ENCODE measurements at places on chromosomes 6 and 20.

GRCh38 chr6:30727920-30728553 is 7.9 kb downstream of the TUBB start:
- DNase-seq: no peak

DNA sequence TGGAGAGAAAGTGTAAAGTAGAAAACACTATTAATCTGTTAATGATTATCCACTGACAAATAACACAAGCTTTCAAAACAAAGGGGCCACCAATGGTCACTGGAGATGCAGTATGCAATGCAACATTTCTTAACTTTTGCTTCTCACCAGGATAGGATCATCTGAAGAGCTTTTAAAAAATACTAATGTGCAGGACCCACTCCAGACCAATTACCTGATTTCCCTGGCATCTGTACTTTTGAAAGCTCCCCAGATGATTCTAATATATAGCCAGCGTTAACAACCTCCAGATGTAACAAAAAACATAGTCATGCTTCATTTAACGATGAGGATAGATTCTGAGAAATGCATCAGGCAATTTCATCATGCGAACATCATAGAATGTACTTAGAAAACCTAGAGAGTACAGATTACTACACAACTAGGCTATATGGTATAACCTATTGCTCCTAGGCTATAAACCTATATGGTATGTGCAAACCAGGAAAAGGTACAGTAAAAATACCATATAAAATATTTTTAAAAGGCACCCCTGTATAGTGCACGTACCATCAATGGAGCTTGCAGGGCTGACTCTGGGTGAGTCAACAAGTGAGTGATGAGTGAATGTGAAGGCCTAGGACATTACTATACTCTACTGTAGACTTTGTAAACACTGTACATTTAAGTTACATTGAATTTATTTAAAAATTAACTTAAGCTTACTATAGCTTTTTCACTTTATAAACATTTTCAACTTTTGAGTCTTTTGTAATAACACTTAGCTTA is 69.2 kb downstream of the ATG5 start:
- no peak for DNase-seq

DNA sequence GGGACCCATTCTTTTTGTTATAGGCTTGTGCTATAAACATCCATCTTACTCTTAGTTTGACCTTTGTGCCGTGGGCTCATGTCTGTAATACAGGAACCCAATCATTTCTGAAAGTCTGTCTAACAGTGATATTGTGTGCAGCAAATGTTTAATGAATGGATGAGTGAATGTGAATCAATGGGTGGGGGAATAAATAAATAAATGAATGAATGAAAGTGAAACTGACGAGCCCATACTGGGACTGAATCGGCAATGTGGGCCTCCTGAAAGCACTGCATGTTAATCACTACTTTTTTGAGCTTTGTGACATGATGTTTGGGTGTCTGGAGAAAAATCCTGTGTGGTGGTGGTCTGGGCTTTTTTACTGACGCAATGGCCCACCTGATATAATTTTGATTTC is 175.0 kb downstream of the GMPR start:
- DNase-seq: peak; percentile 36

DNA sequence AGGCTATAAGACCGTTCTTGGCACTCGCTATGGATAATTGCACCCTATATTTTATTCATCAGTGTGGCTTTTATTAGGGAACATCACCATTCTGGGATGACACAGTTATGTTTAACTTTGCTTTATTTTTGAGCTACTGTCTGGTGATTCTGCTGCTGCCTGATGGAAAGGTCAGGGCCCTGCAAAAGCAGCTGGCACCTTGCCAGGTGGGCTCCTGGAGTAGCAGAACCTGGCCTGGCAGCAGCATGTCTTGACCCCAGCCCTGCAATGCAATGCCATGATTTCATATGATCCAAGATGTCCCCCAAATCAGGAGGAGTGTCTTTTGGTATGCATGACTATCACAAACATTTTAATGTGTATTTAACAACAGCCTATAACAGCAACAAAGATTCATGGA is 228.4 kb upstream of the RSPO3 start:
- no peak for DNase-seq

GRCh38 chr20:10644458-10645204 is 29.2 kb downstream of the JAG1 start:
- DNase-seq: peak; percentile 37

DNA sequence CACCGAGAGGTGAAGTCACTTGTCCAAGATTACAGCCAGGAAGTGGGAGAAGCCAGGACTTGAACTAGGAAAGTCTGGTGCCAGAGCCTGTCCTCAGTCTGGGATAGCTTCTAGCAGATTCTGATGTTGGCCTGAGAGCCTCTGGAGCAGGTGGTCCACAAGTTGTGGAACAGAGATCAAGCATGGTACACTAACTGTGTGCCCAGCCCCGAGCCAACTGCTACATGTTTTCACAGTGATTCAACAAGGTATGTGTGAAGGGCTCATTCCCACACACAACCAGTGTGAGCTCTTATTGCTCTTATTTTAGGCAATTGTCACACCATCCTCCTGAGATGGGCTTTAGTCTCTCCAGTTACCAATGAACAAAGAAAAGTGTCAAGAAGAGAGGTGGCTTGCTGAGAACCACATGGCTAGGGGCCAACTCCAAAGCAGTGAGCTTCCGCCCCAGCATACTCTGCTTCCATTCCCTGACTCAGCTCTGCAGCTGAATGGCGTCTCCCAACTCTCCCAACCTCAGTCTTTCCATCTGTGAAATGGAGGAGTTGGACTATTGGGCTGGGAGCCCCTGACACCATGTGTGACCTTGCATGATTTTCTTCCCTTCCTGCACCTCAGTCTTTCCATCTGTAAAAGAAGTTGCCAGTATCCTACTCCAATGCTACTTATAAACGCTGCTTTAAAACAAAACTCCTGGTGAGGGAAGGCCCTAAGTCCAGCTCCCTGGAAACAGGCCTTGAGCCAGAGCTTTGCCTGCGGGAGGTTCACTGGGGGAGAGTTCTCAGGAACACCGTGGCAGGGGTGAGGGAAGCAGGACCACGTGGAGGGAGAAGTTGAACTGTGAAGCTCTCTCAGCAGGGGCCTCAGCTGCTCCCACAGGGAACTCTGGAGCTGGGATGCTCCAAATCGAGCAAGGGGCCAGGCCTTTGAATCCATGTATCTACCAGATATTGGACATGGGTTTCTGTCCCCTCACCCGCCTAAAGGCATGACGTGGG is 40.9 kb downstream of the CDH22 start:
- no peak for DNase-seq

DNA sequence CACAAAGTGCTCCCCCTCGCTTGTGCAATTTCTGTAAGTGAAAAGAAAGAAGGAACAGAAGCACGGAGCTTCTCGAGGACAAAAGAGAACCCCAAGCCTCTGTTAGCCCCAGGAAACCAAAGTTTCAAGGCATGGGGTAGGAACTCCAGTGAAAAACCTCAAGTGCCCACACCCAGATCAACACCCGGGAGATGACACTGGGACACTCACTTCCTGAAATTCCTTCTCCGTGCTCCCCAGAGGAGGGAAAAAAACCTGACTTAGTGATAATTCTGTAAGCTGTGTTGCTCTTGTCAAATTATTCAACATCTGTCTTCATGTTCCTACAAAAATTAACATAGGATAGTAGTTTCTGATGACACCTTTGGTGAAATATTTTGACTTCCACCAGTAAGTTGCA is 4.6 kb downstream of the MDGA1 start:
- DNase-seq: no peak

GRCh38 chr6:92428448-92428847 is 990.9 kb downstream of the EPHA7 start:
- no peak for DNase-seq

- no peak for DNase-seq
Measured at GRCh38 chr6:86010915-86011786, 368.5 kb upstream of the SYNCRIP start.

DNA sequence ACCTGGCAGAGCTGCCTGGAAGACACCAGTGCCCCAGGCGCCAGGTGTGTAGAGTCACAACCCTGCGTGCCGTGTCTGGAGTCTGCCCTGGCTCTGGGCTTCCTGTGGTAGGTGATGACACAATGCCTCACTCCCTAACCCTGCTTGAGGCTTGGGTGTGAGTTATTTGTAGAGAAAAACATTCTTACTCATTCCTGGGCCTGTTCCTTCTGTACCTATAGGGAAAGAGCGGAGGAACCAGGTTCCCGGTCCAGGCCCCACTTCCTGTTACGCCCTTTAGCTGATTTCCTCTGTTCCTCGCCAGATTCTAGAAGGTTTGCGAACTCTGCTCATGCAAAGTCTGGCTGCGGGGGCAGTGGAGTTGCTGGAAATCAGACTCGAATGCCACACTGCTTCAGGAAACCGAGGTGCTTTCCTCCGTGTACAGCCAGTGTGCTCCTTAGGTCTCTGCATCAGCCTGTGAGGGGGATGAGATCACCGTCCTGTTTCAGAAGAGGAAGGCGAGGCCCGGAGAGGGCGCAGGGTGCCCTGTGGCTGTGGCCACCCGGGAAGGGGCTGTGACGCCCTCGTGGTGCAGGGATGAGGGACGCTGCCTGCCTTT is 67.1 kb upstream of the DUSP22 start:
- DNase-seq: no peak

GRCh38 chr20:62406635-62407176 is 379 bp downstream of the CABLES2 start:
- DNase-seq: no peak

- DNase-seq: no peak
Measured at GRCh38 chr6:67768972-67769371, 866.1 kb upstream of the ADGRB3 start.

GRCh38 chr20:37565134-37565811 is 37.6 kb upstream of the BLCAP start:
- no peak for DNase-seq

DNA sequence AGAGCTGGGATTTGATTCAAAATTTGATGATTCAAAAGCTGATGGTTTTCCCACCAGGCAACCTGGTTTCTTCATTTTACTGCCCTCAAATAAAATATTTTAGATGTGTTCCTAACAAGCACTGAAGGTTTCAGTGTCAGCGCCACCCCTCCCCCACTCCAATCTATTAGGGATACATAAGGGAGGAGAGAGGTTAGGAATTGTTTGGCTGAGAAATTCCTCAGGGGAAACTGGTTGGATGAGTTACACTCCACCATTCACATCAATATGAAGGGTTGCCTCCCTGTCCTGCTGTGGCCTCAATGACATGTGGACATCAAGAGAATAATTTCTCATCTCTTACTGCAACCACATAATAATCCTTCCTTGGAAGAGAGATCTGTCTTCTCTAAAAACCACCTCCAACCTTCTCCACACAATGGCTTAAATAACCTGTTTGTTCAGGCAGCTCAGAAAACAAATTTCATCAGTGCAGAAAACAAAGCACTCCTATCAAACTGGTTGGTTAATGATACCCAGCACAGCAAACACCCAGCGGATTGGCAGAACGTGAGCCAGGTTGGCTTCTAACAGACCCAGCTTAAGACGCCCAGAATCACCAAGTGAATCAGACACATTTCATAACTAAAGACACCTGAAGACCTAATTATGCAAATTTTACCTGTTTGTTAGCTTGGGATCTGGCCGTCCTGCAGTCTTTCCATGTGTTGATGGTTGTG is 136.0 kb upstream of the SGK1 start:
- no peak for DNase-seq

DNA sequence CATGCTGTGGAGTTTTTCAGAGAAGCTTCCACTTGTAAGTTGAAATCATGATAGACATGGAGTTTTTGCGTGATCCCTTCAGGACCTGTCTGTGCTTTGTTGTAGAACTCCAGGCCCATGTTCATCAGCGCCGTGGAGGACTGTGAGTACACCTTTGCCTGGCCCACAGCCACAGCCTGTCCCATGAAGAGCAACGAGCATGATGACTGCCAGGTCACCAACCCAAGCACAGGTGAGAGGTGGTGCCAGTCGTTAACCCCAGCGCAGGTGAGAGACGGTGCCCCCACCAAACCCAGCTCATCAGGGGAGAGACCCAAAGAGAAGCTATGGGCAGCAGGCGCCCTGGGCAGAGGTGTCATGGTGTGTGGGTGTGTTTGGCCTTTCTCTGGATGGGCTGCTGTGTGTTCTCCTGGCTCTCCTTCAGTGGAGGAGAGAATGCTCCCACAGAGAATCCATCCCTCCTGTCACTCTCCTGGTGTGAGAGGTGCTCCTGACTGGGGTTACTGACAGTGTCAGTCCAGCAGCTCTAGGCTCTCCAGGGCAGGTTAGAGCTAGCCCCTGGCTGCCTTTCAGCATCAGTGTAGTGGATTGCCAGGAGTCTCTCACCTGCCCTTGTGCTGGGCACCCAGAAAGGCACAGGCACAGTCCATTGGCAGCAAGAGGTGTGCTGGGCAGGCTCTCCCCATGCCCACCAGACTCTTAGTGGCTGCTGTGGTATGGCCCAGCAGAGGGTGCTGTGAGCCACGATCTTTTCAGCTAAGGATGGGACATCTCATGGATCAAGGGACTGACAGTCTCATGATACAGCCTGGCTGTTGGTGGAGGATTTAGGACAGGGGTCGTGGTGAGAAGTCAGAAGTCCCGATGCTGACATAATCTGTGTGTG is 49.6 kb upstream of the SLC22A1 start:
- DNase-seq: no peak

DNA sequence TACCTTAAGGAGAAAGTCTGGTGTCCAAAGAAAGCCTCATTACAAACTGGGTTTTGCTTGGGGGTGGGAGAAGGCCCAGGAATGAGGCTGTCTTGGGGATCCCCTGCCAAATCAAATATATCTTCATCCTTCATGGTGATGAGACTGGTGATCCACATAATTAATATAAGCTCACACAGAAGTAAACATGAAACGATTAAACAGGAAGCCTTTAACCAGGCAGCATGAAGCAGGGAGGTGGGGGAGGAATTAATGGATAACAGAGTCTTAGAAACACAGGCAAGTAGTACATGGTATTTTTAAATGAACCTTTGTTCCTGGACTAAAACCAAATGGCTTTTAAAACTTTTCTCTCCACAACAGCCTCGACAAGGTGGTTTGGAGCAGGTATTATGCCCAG is 437.5 kb downstream of the TFAP2A start:
- DNase-seq: no peak

DNA sequence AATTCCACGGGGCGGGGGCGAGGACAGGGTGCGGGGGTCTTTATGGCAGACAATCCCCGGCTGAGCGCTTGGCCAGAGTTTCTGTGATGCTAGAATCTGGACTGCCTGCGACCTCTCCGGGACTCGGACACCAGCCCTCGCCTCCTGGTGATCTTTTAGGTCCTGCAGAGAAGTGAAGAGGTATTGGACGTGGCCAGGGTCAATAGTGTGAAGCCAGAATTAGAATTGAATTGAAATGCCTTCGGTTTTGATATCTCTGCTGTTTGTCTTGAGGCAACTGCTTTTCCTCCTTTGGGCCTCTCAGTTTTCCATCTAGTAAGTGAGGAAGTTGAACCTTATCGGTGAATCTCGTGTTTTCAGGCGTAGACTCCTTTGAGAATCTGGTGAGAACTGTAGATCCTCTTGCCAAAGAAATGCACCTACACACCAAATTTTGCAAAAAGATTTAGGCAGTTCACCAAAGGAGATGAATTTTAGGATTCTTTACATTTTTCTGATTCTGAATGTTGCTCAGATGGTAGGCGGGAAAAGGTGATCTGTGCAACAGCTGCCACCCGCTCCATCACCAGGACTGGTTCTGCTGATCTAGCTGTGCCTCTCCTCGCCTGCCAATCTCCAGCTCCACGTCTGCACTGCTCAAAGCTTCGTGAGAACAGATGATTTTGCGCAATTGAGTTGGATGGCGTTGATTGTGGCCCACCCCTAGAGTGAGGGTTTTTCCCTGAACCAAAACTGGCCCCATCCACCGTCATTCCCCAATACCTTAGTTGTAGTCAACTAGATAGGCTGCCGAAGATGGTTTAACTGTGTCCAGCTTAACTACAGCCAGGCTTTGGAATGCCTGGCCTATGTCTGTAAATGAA is 837 bp upstream of the OSER1 start:
- DNase-seq: no peak

- DNase-seq: no peak
Measured at GRCh38 chr6:40733290-40733689, 146.1 kb upstream of the LRFN2 start.

Data from GM20000 (cell line).